ENCODE measurements at places on chromosomes 11 and 22.

DNA sequence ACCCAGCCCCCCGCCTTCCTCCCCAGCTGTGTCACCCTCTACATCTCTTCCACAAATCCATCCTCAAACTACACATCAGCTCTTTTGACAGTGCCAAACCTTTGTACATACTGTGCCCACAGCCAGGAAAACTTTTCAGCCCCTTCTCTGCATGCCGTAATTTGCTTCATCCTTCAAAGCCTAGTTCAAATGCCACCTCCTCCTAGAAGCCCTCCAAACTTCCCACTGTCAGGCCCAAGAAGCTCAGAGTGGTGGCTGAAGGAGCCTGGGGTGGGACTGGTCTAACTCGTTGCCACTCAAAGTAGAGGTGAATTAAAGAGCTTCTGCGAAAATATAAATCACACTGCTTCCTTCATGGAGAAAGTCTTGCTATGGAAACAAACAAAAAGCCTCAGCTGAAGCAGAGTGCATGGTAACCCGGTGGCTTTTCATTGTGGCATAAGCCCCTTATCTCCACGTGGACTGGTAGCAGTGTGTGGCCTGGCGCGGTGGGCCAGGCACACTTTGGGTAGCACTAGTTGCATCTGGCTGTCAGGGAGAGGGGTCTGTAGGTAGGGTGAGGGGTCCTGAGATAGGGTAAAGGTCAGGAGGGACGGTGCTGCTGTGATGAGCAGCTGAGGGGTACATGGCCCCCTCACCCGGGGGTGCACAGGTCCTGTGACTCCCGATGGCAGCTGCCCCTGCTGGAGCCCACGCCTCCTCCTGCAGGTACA lies 76.9 kb downstream of the MYO7A start:
- DNase-seq, result no peak

DNA sequence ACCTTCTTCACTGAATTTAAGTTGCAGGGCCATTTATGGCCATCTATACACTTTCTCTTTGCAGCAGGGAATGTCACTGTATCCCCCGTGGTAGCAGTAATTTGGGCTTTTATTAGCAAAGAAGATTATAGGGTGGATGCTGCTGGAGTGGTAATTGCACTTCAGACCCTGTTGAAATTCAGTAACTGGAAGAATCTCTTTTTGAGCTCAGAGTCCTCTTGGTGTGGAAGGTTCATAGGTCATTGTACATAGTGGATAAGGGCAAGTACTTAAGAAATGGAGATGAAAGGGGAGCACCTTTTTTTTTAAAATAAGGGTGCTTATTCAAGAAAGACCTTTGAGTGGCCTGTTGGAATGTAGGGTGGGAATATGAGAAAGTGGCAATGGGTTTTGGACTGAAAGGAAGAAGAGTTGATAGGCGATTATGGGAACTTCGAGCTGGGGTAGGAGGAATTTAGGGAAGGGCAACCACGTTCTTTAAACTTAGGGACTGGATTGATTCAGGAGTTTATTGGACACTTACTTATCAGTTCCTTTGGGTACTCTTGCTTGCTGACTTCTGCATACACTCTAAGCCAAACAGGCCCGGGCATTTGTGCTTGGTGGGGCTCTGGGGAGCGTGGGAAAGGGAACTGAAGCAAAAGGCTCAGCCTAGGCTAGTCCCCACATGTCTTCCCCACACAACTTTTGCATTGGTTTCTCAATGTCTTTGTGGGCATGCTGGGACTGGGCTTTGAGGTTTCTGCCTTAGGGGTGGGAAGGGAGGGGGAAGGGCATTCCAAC lies 26.5 kb downstream of the CTNND1 start:
- no peak for DNase-seq

GRCh38 chr11:27401833-27402316 lies 38.9 kb upstream of the CCDC34 start:
- no peak for DNase-seq

DNA sequence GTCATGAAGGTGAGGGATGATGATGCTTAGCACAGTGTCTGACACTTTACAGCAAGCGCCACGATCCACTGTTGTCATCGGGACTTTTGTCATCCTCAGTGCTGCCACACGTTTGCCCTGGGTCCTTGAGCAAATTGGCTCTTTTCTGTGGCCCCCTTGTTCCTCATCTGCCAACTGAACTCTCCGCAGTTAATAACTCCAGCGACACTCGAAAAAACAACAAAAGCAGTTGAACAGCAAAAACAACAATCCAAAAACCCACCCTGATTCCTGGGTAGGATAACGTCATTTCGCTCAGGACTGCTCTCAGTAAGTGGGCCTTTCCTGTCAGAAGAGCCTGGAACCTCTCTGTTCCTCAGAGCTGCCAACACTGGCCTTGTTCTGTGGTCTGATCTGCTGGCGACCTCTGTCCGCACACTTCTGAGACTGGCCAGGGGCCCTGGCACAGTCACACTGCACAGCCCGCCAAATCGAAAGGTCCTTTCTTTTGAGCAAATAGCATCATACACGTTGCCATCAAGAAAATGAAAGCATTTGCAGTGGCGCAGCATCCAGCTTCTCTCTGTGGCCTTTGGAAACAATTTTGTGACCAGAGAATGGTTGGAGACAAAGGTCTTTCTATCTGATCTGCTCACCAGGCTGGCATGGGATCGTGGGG lies 79.9 kb upstream of the SYT13 start:
- no peak for DNase-seq

- no peak for DNase-seq
Measured at GRCh38 chr11:17171916-17172315, 35.9 kb downstream of the PIK3C2A start.

- DNase-seq, result no peak
Measured at GRCh38 chr11:2217211-2218030, 45.8 kb upstream of the TH start.

DNA sequence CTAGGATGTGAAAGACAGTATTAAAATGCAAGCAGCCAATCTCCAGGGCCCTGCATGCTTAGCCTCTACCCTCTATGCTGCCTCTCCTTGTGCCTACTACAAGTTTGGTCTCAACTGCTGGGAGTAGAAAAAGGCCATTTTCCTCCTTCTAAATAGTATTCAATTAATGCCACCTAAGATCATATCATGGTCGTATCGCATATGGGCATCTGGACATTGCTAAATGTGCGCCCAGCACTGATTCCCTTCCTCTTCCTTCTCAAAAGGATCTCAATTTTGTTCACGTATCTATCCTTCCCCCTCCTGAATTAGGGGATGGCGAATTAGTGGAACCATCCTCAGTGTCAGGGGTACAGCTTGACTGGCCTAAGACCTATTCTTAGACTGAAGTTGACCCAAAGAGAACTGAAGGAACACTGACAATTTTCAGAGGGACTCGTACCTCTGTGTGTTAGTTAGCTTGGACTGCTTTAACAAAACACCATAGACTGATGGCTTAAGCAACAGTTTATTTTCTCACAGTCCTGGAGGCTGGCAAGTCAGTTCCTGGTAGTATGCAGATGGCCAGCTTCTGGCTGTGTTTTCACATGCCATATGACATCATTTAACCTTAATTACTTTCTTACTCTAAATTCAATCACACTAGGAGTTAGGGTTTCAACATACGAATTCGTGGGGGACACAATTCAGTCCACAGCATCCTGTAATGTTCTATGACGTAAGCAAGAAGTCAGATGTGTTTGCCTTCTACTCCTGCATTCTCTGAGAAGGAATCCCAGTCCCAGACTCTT lies 8.5 kb upstream of the NUP50 start:
- DNase-seq, result no peak

DNA sequence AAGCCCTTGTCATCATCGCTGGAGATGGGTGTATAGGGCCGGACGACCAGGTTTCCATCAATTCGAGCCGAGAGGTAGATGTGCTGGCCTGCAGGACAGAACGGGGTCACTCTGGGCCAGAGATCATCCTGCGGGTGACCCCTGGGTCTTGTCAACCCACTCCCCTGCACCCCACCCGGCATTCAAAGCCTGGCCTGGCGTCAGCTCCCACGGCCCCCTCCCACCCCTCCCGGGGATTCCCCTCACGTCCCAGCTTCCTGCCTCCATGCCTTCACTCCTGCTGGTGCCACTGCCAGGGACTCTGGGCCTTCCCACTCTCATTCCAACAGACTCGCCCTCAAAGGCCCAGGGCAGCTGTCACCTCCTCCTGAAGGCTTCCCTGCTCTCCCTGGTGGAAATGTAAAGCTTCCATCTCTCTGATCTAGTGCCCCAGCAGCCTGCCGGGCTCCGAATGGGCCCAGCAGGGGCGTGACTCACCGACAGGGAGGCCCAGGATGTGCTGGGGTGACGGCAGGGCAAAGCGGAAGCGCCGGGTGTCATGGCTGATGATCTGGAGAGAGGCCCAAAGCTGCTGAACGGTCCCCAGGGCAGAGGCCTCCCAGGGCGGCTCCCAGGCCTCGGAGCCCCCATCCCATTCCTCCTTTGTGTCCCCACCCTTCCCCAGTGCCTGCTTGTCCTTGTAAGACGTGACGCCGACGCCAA lies 9.3 kb downstream of the ATP5MGL start:
- no peak for DNase-seq

DNA sequence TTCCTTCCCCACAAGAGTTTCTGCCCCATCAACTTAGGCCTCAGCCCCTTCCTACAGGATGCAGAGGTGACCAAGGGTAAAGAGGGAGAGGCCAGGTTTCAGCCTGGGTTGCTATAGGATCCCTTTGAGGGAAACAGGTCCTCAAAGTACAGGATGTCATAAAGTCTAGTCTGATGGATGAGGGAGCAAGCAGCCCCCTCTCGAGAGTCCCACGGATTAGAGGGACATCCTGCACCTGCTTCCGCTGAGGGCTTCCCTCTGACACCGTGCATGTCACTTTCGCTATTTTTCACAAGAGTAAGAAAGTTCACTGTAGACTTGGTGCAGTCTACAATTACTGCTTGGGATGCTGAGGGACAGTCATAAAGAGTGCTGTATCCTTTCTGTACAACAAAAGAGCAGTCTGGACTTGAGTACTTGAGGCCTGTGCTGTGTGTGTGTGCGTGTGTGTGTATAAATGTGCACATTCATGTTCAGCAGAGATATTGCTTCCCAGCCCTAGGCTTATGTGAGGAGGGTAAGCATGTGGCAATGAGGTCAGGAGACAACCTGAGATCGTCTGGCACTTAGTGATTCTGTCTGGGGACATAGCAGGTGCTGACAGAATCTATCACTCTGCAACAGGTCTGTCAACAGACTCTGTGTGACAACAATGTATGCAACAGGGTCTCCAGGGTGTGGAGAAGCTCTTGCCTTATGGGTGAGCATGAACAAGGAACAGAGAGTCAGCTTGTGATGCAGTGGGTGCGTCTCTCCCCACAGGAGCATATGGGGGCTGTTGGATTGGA lies 18.0 kb upstream of the CHST1 start:
- DNase-seq, result no peak

DNA sequence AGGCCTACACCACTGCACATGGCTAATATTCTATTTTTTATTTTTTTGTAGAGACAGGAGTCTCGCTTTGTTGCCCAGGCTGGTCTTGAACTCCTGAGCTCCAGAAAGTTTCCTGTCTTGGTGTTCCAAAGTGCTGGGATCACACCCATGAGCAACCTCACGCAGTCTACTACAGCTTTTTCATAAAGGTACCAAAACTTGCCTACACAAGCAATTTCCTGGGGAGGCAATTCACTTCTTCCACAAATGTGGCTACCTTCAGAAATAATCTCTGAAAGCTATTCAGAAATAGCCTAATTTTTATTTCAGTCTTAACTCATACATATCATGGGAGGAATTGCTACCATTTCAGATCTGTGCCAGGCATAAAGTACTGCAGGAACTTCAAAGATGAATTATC lies 11.4 kb downstream of the SLC35F2 start:
- no peak for DNase-seq

- DNase-seq, result no peak
Measured at GRCh38 chr11:11346303-11346702, 6.7 kb downstream of the CSNK2A3 start.

DNA sequence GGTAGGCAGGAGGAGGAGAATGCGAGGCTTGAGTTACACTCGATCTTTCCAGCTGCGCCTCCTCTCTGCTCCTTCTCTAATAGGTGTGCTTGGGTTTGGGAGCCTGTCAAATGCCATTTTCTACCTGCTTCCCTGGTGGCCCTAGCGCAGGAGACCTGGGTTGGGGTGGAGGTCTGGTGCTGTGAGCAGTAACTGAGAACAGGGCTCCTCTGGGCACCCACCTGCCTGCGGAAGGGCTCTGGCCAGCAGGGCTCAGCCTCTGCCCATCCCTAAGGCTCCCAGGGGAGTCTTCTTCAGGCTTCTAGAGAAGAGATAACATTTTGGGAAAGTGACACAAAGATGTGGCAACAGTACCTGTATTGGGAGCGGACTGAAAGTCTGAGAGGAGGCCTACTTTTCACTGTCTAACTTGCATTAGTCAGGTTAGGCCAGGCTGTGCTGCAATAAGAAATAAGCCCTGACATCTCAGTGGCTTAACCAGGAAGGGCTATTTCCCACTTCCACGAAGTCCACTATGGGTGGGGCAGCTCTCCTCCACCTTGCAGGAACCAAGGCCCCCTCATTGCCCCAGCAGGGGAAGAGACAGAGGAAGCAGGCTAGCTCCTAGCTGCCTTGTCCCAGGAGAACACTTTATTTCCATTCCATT lies 7.7 kb upstream of the LTO1 start:
- DNase-seq, result no peak

- no peak for DNase-seq
Measured at GRCh38 chr11:40816976-40817375, 642.5 kb downstream of the LRRC4C start.

GRCh38 chr11:14414470-14415461 lies 55.8 kb upstream of the RRAS2 start:
- DNase-seq, result peak; percentile 52

DNA sequence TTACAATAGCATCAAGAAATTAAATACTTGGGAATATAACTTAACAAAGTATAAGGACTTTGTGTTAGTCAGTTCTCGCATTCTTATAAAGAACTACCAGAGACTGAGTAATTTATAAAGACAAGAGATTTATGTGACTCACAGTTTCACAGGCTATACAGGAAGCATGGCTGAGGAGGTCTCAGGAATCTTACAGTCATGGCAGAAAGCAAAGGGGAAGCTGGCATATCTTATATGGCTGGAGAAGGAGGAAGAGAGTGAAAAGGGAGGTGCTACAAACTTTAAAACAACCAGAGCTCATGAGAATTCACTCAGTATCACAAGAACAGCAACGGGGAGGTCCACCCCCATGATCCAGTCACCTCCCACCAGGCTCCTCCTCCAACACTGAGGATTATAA lies 32.0 kb upstream of the CCDC134 start:
- no peak for DNase-seq

All from stimulated activated CD8-positive, alpha-beta memory T cell treated with anti-CD3 and anti-CD28 coated beads, Interleukin-4, amount 100 ng/mL, for 1 hour (primary cell).